Aorta (tissue), 5 donors: ENCODE measurements at places on chromosomes 12 and 14. TPM values are rescaled to one million over a fixed set of nuclear protein-coding genes. Genes with fewer than 3 reads are reported as not detected.

DNA sequence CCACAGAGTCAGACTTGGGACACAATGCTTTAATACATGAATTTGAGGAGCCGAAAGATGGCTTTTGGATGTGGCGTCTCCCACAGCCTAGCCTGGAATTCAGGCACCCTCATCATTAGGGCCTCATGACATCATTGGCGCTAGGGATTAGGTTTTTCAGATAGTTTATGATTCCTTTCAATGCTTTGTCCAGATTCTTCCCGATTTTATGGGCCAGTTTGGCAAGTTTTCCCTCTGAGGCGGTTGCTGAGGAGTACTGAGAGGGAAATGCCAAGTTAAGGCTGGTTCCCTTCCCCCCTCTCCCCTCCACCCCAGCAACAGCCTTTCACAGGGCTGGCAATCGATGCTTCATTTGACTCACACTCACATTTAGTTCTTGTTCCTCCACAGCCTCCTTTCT is 19.7 kb upstream of the PPP1R1A start:
- no peaks in the 10 kb centered on the region for H3K27me3 ChIP-seq
- H3K4me3 ChIP-seq, result no peak overlapping the region
- no peak for DNase-seq
- H3K4me1 ChIP-seq, result no peaks in the 10 kb centered on the region
- H3K36me3 ChIP-seq, result no peaks in the 10 kb centered on the region

GRCh38 chr12:98060411-98060810 is 455.0 kb upstream of the TMPO start:
- no peaks in the 10 kb centered on the region for H3K27me3 ChIP-seq
- DNase-seq, result no peak
- no peaks in the 10 kb centered on the region for H3K4me1 ChIP-seq
- no peak overlapping the region for H3K4me3 ChIP-seq
- H3K36me3 ChIP-seq, result no peaks in the 10 kb centered on the region

- no peaks in the 10 kb centered on the region for H3K36me3 ChIP-seq
- no peaks in the 10 kb centered on the region for H3K27me3 ChIP-seq
- H3K27ac ChIP-seq, result no peak overlapping the region
- no peak for DNase-seq
- H3K4me3 ChIP-seq, result no peak overlapping the region
Observed at GRCh38 chr12:58009405-58010195, 68.2 kb downstream of the ATP23 start.

DNA sequence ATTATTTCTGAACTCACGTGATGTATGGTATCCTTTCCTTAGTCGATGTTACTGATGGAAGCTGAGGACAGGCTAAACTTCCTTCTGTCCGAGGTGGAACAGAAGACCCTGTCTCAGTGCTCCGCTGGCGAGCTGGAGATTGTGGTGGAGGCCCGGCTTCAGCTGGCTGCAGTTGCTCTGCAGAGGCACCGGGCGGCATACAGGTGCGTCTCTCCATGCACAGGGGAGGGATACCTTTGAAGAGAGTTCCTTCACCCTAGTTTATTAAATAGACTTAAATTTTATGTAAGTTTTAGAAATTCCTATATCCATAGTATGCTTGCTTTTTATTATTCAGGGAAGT is 186.7 kb upstream of the NEDD1 start:
- H3K4me1 ChIP-seq, result no peaks in the 10 kb centered on the region
- no peak for DNase-seq
- H3K27ac ChIP-seq, result no peak overlapping the region
- H3K4me3 ChIP-seq, result no peak overlapping the region
- no peaks in the 10 kb centered on the region for H3K27me3 ChIP-seq

Gene NYNRIN
- 31.6 TPM for total RNA-seq

DNA sequence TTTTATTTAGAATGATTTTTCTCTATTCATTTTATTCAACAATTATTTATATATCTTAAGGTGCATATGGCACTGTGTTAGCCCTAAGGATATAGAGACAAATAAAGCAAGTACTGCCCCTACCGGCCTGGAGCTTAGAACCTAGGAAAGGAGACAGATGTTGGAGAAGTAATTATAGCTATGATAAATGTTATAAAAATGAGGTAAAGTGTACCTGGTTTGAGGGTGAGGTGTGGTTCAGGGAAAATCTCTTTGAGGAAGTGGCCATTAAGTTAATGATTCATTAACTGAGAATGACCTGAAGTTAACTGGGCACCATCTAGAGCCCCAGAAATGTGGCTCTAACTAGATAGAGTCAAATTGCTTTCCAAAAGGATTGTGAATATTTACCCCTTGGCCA is 31.9 kb downstream of the CDKL1 start:
- no peak for DNase-seq
- no peaks in the 10 kb centered on the region for H3K36me3 ChIP-seq
- no peak overlapping the region for H3K4me3 ChIP-seq

- no peak overlapping the region for H3K4me3 ChIP-seq
Observed at GRCh38 chr12:53694756-53695151, 18.9 kb upstream of the ATP5MC2 start.

GRCh38 chr12:46701356-46701755 is 124.4 kb downstream of the SLC38A4 start:
- H3K4me1 ChIP-seq, result peaks cover 2% of the 10 kb centered on the region
- no peaks in the 10 kb centered on the region for H3K27me3 ChIP-seq
- H3K4me3 ChIP-seq, result no peak overlapping the region
- H3K27ac ChIP-seq, result no peak overlapping the region
- DNase-seq, result no peak

- no peaks in the 10 kb centered on the region for H3K4me1 ChIP-seq
- H3K27me3 ChIP-seq, result no peaks in the 10 kb centered on the region
- no peak overlapping the region for H3K27ac ChIP-seq
- no peak for DNase-seq
Observed at GRCh38 chr14:87171141-87171540, 821.8 kb downstream of the GALC start.

DNA sequence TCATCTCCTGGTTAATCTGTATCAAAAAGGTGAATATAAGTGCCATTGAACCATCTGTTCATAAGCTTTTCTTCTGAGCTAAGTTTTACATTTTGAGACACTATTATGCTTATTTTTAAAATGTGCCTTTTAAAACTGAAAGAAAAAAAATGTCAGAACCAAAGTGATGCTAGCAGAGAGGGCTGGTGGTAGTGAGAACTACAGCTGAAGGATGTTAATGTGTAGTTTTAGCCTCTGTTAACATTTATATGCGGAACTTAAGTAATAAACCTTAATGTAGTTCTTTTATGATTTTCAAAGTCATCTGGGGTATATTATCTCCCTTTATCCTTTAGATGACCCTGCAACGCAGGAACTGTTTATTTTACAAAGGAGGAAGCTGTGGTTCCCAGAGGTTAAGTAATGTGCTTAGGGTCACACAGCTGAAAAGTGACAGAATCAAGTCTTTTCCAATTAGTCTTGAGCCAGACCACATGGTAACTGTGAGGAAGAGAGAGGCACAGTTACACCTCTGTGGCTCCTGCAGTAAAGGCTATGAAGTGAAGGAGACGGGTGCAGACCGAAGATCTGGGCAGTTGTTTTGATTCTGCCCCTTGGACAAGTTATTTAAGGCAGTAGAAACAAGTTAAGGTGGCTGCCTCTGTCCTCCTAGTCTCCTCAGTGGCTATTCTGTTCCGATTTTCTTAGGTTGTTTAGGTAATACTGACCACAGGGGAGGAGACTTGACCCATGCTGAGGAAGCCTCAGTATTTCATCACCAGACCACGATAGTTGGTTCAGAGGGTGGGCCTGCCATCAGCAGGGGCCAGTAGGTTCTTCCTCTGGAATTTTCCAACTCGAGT is 23.9 kb downstream of the GNG2 start:
- no peaks in the 10 kb centered on the region for H3K4me1 ChIP-seq
- no peak for DNase-seq
- no peak overlapping the region for H3K4me3 ChIP-seq
- no peak overlapping the region for H3K27ac ChIP-seq

GRCh38 chr14:52266179-52266578 is 1.3 kb upstream of the PTGDR start:
- H3K4me3 ChIP-seq, result no peak overlapping the region
- H3K27ac ChIP-seq, result no peak overlapping the region
- no peaks in the 10 kb centered on the region for H3K36me3 ChIP-seq
- no peaks in the 10 kb centered on the region for H3K27me3 ChIP-seq

DNA sequence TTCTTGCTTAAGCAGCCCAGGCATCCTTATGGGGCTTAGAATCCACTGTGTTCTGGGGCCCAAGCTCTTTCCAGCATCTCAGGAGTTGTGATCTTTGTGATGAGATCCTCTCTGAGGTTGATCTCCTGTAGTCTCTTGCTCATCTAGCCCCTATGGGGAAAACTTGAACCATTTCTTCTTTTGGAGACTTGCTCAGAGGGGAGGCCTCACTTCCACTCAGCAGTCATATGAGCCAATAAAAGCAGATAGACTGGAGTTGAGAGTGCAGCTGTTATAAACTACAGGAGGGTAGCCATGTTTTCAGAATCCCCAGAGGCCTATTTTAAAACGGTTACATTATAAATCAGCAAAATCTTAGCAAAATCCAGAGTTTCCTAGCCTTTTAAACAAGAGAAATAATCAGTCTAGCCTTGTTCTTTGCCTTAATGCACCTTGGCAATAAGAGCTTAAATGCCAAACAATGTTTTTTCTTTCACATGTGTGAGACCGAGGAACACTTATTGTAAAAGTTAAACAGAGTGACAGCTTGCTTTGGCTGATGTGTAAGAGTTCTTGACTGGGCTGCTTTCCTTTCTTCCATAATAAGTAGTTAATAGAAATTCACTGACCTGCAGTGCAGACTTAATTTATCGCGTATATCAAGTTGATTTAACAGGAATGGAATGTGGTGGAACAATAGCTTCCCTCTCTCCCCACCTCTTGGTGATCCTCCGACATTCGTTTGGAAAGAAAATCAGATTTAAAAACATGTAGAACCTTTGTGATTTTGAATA is 168.3 kb downstream of the NEDD1 start:
- no peak for DNase-seq
- H3K4me1 ChIP-seq, result peaks cover 5% of the 10 kb centered on the region
- peak overlapping the region; percentile 93 for H3K27ac ChIP-seq
- no peaks in the 10 kb centered on the region for H3K27me3 ChIP-seq
- H3K36me3 ChIP-seq, result no peaks in the 10 kb centered on the region
- no peak overlapping the region for H3K4me3 ChIP-seq

DNA sequence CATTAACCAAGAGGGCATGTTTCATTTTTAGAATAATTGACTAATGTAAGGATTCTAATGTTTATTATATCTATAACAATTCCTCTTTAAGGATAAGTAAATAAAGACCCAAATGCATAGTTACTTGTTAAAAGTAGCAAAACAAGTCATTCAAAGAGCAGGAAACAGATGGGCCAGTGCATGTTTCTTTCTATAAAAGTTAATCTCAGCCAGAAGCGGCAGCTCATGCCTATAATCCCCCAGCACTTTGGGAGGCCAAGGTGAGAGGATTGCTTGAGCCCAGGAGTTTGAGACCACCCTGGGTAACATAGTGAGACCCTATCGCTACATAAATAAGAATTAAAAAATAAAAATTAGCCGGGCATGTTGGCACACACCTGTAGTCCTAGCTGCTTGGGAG is 391.0 kb upstream of the RGS6 start:
- H3K4me1 ChIP-seq, result peaks cover 2% of the 10 kb centered on the region
- H3K4me3 ChIP-seq, result no peak overlapping the region
- no peaks in the 10 kb centered on the region for H3K27me3 ChIP-seq
- H3K36me3 ChIP-seq, result no peaks in the 10 kb centered on the region
- DNase-seq, result no peak
- no peak overlapping the region for H3K27ac ChIP-seq

Gene ACAD10
- 16.0 TPM for total RNA-seq

- no peaks in the 10 kb centered on the region for H3K4me1 ChIP-seq
- no peaks in the 10 kb centered on the region for H3K27me3 ChIP-seq
- no peak overlapping the region for H3K27ac ChIP-seq
- no peaks in the 10 kb centered on the region for H3K36me3 ChIP-seq
Observed at GRCh38 chr12:6635375-6635855, 344 bp downstream of the LPAR5 start.

DNA sequence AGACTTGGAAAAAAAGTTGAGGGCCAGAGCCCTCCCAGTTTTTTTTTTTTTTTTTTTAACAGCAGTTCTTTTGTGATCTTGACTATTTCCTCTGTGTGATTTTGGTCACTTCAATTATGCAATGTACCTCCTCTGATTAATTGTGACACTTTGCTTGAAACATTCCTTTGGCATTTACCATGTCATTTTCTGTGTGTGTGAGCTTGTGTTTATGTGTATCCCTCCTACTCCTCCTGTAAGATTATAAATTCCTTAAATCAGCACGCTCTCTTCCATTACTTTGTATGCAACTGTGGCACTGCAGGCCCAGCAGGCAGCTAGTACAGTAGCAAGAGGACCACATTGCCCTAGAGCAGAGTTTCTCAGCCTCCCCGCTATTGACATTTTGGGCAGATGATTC is 33.2 kb upstream of the GALNT16 start:
- H3K4me1 ChIP-seq, result no peaks in the 10 kb centered on the region
- H3K36me3 ChIP-seq, result no peaks in the 10 kb centered on the region
- no peaks in the 10 kb centered on the region for H3K27me3 ChIP-seq
- no peak overlapping the region for H3K27ac ChIP-seq
- H3K4me3 ChIP-seq, result no peak overlapping the region

Gene STXBP6
- 2.8 TPM for total RNA-seq

Gene IL26
- total RNA-seq, result not detected

Gene CATSPERB
- 15.3 TPM for total RNA-seq

DNA sequence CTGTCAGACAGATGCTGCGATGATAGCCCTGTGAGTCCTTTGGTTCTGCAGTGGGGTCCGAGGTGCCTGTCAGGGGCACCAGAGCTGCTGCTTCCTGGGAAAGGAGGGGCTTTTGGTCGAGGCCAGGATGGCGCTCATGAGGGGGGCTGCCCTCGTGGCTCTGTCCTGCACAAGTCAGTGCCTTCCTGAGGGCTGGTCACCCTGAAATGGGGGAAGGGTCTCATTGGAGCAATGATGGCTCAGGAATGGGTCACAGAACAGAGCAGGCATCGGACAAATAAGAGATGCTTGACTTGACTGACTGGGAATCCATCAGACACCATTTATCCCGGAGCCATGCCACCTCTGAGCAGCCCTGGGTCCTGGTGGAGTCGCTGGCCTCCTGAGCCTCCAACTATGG is 121.9 kb downstream of the ADGRD1 start:
- H3K4me1 ChIP-seq, result no peaks in the 10 kb centered on the region
- H3K4me3 ChIP-seq, result no peak overlapping the region
- H3K27me3 ChIP-seq, result no peaks in the 10 kb centered on the region
- no peak overlapping the region for H3K27ac ChIP-seq
- H3K36me3 ChIP-seq, result no peaks in the 10 kb centered on the region
